A549 treated with GW870086 at 1 μM for 4 hours (cell line): ENCODE measurements at places on chromosomes 11 and 22. TPM values are rescaled to one million over a fixed set of nuclear protein-coding genes. Genes with fewer than 3 reads are reported as not detected.

Gene C11orf42
- total RNA-seq = not detected in 5 replicates

Gene GRM5
- not detected in 5 replicates for total RNA-seq

Gene TREH
- total RNA-seq = not detected in 5 replicates

Gene CADM1
- 18.4 to 25.0 TPM (median 22.5 TPM) in 5 replicates for total RNA-seq
